ENCODE measurements at places on chromosomes 1 and 21.

GRCh38 chr1:79478160-79478559, 471.6 kb upstream of the ADGRL4 start:
- DNase-seq, result no peak

DNA sequence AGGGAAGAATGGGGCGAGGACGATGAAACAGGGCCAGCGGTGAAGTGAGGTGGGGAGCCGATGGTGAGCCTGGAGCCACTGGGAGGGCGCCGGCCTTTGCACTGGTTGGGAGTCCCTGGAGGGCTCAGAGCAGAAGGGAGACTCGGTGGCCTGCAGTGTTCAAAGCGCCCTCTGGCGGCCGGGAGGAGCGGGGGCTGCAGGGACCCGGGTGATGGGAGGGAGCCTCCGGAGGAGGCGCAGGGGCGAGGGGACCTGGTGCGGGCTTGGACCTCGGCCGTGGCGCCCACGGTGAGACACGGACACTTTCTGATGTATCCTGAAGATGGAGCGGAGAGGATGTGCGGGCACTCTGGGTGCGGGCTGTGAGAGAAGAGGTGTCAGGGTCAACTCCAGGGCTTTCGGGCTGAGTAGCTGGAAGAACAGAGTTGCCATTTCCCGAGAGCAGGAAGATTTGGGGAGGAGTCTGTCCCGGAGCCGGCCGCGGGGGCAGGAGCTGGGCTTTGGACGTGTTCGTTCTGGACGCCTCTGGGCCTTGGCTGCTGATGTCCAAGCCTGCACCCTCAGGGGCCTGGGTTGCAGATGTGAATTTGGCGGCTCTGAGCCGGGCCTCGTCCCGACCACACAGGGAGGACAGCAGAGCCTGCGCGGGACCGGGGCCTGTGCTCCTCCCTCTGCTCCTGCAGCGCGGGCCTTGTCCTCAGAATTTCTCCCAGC, 29.7 kb downstream of the HEYL start:
- peak; percentile 31 for DNase-seq

GRCh38 chr21:44528634-44528995, 11.4 kb downstream of the KRTAP10-1 start:
- no peak for DNase-seq

- DNase-seq, result no peak
Observed at GRCh38 chr1:95409276-95409675, 175.3 kb downstream of the RWDD3 start.

GRCh38 chr1:206880314-206880713, 14.9 kb downstream of the IL20 start:
- DNase-seq, result no peak
